ENCODE measurements at places on chromosomes 7 and 10. TPM values are rescaled to one million over a fixed set of nuclear protein-coding genes. Genes with fewer than 3 reads are reported as not detected.

DNA sequence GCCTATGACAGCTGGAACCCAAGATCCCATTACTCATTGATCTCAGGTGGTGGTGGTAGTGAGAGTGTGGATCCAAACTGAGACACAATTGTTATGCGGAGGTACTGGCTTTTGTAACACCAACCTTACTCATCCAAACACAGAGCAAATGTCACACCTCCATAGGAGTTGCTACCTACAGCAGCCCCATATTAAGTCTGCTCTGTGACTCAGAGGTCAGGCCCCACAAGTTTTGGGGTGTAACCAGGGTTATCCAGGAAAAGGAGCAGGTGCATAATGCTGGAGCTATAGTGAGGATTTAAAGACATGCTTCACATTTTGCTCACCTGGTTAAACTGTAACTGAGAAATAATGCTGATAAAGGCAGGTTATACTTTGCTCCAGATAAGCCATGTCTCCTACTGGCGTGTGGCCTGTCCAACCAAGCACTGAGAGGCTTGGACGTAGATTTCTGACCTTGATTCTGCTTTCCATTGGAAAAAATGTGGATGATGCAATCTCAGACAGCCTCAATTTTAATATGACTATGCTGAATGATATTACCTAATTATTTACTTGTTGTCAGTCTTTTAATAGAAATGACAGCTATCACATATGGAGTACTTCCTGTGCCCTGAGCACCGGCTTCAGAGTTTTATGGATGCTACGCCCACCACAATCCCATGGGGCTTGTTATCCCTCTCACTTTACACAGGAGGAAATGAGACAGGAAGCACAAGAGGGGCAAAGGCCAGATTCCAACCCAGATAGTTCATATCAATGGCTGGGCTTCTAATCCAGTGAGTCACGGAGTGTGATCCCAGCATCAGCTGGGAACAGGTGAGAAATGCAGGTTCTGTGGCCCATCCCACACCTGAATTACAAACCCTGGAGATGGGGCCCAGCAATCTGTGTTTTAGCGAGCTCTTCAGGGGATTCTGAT lies 181.3 kb downstream of the CHN2 start:
- peak; percentile 68 for DNase-seq

The MBLAC1 gene
- 1.3 TPM for total RNA-seq

DNA sequence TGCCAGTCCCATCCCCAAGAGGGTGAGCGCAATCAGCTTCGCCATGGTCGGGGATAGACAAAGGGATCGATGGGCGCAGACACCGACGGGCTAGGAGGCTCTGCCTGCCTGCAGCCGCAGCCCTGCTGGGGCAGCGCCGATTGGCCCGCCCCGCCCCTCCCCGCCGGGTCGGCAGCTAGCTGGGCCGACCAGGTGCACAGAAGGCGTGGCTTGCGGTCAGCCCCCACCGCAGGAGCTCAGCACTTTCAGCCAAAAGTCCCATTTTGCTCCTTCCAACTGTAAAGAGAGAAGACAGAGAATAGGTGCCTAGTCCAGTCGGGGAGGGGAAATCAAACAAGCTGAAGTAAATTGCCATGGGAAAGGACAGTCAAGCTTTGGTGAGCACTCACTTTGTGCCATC lies at the start of gene PON1:
TSS of gene PON1 (minus strand) at position 102 of the 400 bp plus-strand sequence. CDS start at position 45, 57 bp downstream.
- peak; percentile 83 for DNase-seq

The GIMAP2 gene
- total RNA-seq = not detected

The NPSR1 gene
- not detected for total RNA-seq

Measured in endodermal cell (in vitro differentiated cells).